ENCODE measurements at places on chromosomes 2 and 18.

- DNase-seq, result no peak
These were observed 56.7 kb downstream of the NETO1 start for GRCh38 chr18:72811047-72811446.

DNA sequence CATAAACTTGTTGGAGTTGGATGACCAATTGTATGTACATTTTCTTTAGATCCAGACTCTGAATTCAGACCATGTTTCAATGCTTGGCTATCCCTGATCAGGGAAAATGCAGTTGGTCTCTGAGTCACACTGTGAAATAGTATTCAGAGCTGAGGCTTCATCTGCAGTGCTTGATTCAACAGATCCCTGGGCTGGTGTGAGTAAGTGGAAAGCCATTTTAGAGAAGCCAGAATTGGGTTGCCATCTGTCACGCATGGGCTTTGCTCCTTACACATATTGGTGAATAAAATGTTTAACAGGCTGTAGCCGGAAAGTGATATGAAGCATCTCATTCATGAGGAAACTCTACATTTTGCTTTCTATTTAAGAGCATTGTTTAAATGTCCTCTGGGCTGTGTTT, 50.0 kb upstream of the ACYP2 start:
- no peak for DNase-seq

GRCh38 chr2:44429034-44429433, 67.3 kb downstream of the CAMKMT start:
- no peak for DNase-seq

DNA sequence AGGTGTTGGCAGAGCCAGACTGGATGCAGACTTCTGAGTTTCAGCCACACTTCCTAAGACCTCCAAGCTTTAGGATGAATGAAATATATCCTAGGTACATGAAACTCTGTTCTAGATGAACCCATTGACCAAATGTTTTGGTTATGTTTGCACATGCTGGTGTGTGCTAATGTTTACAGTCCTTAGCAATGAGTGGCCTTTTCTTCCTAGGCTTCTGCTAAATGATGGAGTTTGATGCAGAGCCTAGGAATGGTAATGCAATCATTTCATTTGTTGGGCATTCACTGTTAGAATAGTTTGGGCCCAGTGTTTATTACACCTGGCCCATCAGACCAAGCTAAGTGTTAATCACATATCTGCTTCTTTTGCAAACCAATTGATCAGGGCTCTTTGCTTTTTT, 464.7 kb downstream of the MEIS1 start:
- DNase-seq, result no peak

DNA sequence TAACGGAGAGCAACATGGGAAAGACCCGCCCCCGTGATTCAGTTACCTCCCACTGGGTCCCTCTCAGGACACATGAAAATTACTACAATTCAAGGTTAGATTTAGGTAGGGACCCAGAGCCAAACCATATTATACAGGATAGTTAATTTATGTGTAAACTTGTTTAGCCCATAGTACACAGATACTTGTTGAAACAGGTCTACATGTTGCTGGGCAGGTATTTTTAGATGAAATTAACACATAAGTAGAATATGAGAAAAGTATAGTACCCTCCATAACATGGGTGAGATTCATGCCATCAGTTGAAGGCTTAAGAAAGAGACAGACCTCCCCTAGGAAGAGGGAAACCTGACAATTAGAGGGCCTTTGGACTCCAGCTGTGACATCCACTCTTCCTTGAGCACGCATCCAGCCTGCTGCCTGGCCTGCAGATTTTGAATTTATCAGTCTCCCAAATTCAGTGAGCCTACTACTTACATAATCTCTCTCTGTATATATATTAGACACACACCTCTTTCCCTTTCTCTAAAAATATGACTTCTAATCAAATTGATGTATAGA, 463.5 kb upstream of the NETO1 start:
- DNase-seq, result no peak

GRCh38 chr2:240818293-240819125, 1.5 kb downstream of the KIF1A start:
- DNase-seq, result no peak

All from stimulated activated naive CD4-positive, alpha-beta T cell (primary cell).